Neural crest cell (in vitro differentiated cells): ENCODE measurements at places on chromosomes 1 and 21. TPM values are rescaled to one million over a fixed set of nuclear protein-coding genes. Genes with fewer than 3 reads are reported as not detected.

- no peak overlapping the region for H3K27ac ChIP-seq
- no peaks in the 10 kb centered on the region for H3K27me3 ChIP-seq
- no peaks in the 10 kb centered on the region for H3K36me3 ChIP-seq
- no peak for DNase-seq
- no peak overlapping the region for H3K4me3 ChIP-seq
Observed at GRCh38 chr1:154714638-154715037, 106.7 kb upstream of the ADAR start.

The CYP4Z1 gene
- total RNA-seq = not detected in 2 replicates

GRCh38 chr21:41921021-41921420 is 32.8 kb downstream of the C2CD2 start:
- peaks cover 5% of the 10 kb centered on the region for H3K4me1 ChIP-seq
- no peaks in the 10 kb centered on the region for H3K27me3 ChIP-seq
- H3K36me3 ChIP-seq = peaks cover 2% of the 10 kb centered on the region
- H3K27ac ChIP-seq = no peak overlapping the region
- no peak overlapping the region for H3K4me3 ChIP-seq

The RNF223 gene
- total RNA-seq = not detected in 2 replicates

The AMPD1 gene
- total RNA-seq = not detected in 2 replicates

GRCh38 chr1:156055281-156056048 is 883 bp downstream of the LAMTOR2 start:
- DNase-seq = no peak
- peak overlapping the region; percentile 100 for H3K27ac ChIP-seq
- H3K27me3 ChIP-seq = peaks cover 2% of the 10 kb centered on the region
- H3K36me3 ChIP-seq = peaks cover 2% of the 10 kb centered on the region
